ENCODE measurements at places on chromosomes 2 and 18. TPM values are rescaled to one million over a fixed set of nuclear protein-coding genes. Genes with fewer than 3 reads are reported as not detected.
A peak's percentile ranks its signal among the peaks of the same experiment; 100 is the strongest.

The GALNT3 gene
- 0.59 TPM for total RNA-seq

GRCh38 chr2:30446602-30447148 is 371 bp upstream of the LCLAT1 start:
- DNase-seq: peak; percentile 50

GRCh38 chr2:6352247-6352646 is 513.5 kb downstream of the CMPK2 start:
- no peak for DNase-seq

GRCh38 chr2:215002500-215002899 is 135.9 kb downstream of the ABCA12 start:
- peak; percentile 54 for DNase-seq

GRCh38 chr18:41545091-41545888 is 409.7 kb upstream of the PIK3C3 start:
- no peak for DNase-seq

- no peak for DNase-seq
Observed at GRCh38 chr2:237121321-237121720, 35.6 kb downstream of the COPS8 start.

- DNase-seq: peak; percentile 20
Observed at GRCh38 chr18:24631243-24632025, 171.0 kb downstream of the HRH4 start.

- peak; percentile 98 for DNase-seq
Observed at GRCh38 chr2:26723991-26724750, 31.6 kb downstream of the KCNK3 start.

- peak; percentile 87 for DNase-seq
Observed at GRCh38 chr2:190835303-190835930, 45.2 kb upstream of the GLS start.

The GALNT13 gene
- 0.05 TPM for total RNA-seq

- no peak for DNase-seq
Observed at GRCh38 chr18:55384115-55384514, 203.9 kb downstream of the TCF4 start.

The SERPINB13 gene
- total RNA-seq: not detected

- no peak for DNase-seq
Observed at GRCh38 chr2:10935366-10935918, 23.7 kb downstream of the KCNF1 start.

DNA sequence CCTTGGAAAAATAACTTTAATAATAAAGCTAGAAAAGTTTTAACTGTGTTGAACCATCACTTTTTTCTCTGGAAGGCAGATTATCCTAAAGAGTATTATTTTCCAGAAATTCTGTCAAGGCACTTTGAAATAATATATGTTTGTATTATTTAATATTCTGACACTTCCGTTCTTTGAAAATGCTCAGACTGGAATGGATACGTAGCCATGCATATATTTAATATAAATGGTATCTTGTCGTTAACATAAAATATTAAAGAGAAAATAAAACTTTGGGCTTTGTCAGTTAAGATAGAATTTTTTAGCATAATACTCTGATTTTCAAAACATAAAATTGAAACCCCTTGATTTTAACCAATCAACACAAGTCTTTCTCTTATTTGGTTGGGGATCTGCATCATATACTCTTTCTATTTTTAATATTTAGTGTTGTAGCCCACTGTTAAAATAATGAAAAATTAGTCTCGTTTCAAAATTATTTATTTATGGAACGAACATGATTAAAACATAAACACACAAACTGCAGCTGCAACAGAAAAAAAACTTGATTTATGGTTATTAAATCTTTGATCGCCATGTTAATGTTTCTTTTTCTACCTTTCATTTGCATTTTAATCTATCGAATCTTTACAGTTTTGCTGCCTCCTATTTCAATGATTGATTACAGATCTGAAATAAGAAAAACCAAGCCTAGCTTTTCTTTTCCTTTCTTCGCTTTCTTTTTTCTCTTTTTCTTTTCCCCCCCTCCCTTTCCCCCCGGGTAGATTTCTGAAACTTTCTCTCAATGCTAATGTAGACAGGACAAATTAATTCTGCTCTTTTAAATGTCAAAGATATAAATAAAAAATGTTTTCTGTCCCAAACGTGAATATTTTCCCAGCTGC is 145.5 kb downstream of the MEIS1 start:
- DNase-seq: no peak

GRCh38 chr2:12227941-12228608 is 481.6 kb downstream of the LPIN1 start:
- DNase-seq: peak; percentile 32

DNA sequence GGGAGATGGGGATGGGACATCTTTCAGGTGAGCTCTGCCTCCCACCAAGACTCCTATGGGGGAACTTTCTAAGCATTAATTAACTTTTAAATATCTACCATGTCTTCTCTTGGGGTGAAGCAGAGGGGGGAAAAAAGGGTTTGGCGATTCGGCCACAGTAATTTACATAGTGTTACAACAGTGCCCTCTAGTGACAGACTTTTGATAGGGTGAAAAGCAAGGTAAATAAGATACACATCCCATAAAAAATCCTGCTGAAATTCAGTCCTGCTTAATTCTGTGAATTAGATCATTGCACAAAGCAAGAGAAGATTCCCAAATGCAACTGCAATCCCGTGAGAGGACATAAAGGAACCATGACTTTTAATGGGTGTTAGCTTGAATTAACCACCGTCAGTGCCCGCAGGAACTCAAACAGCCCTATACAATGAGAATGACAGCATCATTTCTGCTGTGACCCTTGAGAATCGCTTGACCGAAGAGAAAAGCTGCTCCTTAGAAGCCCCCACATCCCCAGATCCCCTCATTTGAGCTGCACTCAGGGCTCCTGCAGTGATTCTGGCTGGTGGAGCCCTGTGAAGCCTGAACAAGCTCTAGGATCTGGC is 32.8 kb downstream of the FAM124B start:
- peak; percentile 44 for DNase-seq

The CNGA3 gene
- not detected for total RNA-seq

DNA sequence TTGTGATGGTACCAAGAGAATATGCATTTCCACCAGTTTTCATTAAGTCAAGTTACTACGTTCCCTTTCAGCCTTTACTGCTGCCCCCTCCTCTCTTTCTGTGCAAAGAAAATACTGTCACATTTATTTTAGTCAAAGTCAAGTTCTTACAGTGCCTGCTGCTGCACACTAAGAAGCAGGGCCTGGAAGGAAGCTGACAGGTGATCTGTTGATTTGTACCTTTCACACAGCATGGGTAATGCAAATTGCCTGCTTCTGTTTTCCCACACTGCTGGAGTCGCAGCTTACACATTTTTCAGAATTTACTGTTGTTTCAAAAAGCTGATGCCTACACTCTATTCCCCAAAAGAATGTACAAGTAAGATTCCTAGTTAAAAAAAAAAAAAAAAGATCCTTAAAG is 48.7 kb upstream of the CD226 start:
- DNase-seq: no peak

The CLEC4F gene
- not detected for total RNA-seq

DNA sequence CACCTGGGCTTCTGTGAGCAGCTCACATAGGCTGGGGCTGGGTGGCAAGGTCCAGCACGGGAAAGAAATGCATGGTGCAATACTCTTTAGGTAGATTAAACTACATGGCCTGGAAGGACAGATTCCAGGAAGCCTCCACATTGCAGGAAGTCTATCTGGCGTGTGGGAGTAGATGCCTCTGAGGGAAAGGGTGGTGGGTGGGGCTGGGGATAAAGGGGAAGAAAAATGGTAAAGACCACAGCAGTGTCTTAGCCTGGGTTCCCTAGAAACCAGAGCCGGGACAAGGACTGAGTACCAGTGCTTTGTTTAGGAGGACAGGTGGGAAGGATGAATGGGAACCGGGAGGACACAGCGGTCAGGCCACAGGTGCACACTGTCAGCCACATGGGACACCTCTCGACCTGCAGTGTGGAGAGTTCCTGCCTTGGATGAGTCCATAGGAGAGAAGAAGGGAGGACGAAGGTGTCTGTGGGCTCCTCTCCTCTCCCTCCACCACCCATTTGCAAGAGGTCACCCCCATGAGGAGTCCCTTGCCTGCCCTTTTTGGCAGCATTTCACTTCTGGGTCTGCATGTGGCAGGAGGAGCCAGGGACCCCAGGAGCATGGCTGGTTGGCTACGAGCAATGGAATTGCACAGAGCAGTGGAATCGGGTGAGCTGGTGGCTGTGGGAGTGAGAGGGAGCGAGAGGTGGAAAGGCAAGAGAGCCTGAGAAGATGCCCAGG is 91.5 kb upstream of the HS6ST1 start:
- DNase-seq: no peak

The CNTNAP5 gene
- not detected for total RNA-seq

The ACVR1C gene
- not detected for total RNA-seq

GRCh38 chr2:44566059-44566458 is 204.3 kb downstream of the CAMKMT start:
- no peak for DNase-seq

GRCh38 chr2:207815254-207815653 is 45.5 kb upstream of the FZD5 start:
- no peak for DNase-seq

- DNase-seq: no peak
Observed at GRCh38 chr2:8526403-8526696, 155.5 kb upstream of the ID2 start.

- DNase-seq: no peak
Observed at GRCh38 chr2:164561991-164562390, 59.3 kb downstream of the GRB14 start.

The ZRANB3 gene
- total RNA-seq: 5.7 TPM

Data from M059J (cell line).